ENCODE measurements at places on chromosomes 4 and X.

GRCh38 chr4:81546777-81547176 lies 75.1 kb upstream of the RASGEF1B start:
- no peak for DNase-seq

- DNase-seq, result no peak
These were observed 74.3 kb downstream of the FRAS1 start for GRCh38 chr4:78131403-78131802.

- peak; percentile 70 for DNase-seq
These were observed 16.6 kb downstream of the MAGEA9B start for GRCh38 chrX:149570668-149571067.

- no peak for DNase-seq
These were observed 185.3 kb downstream of the CCNG2 start for GRCh38 chr4:77342170-77342810.

GRCh38 chr4:5752376-5753184 lies 41.6 kb downstream of the EVC start:
- no peak for DNase-seq

DNA sequence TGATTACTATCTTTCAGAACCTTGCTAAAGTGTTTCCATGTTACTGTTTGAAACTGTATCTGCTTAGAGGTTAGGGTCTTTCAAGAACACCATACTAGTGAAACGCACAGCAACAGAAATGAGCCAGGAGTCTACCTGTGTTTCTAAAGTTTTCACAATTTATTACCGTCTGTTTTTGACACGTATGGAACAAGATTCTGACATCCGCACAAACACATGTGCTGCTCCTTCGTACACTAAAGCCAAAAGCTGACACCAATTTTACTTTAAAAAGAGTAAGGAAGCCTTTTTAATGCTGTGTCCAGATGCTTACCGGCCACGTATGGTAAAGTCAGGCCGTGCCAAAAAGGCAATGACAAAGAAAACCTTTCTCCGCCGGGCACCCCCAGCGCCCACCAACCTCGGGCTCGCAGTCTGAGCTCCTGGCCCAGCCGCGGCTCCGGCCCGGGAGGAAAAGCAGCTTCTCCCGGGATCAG lies 532 bp downstream of the RPS4X start:
- no peak for DNase-seq

DNA sequence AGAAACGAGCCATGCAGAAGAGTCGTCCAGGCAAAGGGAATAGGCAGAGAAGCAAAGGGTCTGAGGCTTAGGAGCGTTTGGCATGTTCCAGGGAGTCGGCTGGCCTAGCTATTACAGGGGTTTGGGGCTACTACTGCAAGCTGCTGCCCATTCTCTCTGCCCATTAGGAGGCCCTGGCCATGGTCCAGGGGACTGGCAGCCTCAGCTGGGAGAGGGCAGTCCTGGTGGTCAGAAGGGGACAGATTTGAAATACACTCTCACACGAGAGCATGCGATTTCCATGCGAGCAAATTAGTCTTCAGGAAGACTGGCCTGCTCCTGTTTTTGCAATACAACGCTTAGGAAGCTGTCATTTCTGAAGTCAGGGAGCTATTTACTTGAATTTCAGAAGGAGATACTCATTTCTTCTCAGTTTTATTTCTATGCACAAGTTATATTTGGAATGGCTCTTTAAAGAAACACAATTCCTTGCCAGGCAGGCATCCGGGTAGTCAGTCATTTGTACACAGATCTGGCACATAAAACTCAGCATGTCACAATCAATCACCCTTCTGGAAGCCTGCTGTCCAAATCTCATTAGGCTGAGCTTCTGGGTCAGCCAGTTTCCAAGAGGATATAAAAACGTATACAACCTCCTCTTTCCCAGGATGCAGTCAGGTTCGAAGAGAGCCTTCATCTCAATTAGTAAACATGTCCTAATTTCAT lies 27.0 kb downstream of the PROM1 start:
- DNase-seq, result no peak

- DNase-seq, result peak; percentile 24
These were observed 56.7 kb downstream of the MID1IP1 start for GRCh38 chrX:38857736-38858523.
